Spinal cord (tissue), 10 donors: ENCODE measurements at places on chromosomes 12 and 14.

DNA sequence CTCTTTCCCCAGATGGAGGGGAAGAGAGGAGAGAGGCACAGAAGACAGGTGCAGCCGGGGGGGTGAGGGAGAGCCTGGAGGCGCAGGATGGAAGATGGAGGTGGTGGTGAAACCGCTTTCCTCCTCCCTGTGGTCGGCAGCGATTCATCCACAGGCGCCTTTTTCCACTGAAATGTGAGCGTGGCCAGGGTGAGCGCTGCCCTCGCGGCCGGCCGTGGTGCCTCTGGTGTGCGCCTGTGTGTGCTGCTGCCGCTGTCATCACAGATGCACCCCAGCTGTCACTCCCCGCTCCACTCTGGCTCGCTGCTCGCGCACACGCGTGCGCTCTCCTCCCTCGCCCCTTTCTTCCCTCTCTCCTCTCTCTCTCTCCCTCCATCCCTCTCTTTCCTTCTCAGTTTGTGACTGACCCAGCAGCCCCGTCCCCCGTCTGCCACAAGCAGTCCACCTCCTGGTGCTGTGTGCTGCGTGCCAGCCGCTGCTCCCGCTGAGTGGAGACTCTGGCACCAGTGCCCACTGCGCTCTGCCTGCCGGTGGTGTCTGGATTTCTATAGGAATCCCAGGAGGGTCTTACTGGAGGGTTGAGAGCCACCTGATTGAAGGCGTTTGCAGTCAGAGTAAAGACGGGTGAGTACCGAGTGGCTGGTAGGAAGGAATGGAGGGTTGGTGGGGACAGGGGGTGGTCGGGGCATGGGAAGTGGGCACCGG, at the start of gene LRTM2:
Gene LRTM2 (plus strand): TSS at position 375 of the 705 bp plus-strand sequence. CDS start 7,584 bp downstream, outside the sequence.
- no peak for DNase-seq

DNA sequence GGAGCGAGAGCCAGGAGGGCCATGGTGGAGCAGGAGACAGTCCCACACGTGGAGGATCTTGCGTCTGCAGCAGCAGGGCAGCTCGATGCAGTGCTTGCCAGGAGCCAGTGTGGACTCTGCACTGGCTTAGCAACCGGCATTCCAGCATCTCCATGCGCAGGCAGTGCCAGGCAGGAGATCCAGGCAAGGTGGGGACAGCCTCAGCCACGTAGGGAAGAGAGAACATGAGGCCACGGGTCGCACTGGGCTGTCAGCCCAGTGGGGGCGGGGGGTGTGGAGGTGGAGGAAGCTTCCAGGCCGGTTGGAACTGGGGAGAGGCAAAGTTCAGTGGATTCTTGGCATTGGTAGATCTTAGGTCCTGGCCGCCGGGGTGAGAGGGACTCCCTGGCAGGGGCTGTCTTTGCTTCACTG, 121.0 kb upstream of the EVL start:
- DNase-seq, result no peak

GRCh38 chr12:124480469-124481256, 86.7 kb downstream of the NCOR2 start:
- DNase-seq, result no peak

GRCh38 chr12:75833268-75833667, 198.3 kb downstream of the PHLDA1 start:
- no peak for DNase-seq

DNA sequence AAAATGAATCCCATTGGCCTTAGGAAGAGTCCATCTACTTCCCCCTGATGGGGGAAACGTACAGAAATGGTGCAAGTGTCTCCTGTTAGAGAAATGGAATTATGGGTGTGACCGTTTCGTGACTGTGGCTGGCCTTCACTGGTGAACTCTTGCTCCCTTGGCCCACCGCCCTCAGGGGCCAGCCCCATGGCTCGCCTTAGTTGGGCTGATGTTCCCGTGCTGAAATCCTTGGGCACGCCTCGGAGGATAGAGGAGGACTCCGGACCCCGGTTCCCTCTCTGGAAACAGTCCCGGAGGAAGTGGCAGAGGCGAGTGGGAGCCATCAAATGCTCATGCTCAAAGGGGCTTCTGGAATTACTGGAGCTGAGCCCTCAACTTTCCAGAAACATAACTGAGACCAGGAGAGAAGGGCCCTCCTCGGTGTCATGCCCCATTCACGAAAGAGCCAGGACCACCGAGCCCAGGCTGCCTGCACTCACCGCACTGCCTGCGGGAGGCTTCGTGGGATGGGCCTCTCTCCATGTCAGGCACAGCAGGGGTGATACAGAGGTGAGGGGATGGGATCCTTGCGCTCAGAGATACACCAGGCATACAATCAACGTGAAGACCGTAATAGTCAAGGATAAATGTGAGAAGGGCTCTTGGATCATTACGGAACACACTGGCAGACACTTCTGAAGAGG, 10.1 kb upstream of the CACNA2D4 start:
- DNase-seq, result no peak

GRCh38 chr14:73633116-73634010, 11.4 kb upstream of the DNAL1 start:
- DNase-seq, result peak; percentile 86

GRCh38 chr14:41037388-41037787, 569.3 kb upstream of the LRFN5 start:
- DNase-seq, result no peak

DNA sequence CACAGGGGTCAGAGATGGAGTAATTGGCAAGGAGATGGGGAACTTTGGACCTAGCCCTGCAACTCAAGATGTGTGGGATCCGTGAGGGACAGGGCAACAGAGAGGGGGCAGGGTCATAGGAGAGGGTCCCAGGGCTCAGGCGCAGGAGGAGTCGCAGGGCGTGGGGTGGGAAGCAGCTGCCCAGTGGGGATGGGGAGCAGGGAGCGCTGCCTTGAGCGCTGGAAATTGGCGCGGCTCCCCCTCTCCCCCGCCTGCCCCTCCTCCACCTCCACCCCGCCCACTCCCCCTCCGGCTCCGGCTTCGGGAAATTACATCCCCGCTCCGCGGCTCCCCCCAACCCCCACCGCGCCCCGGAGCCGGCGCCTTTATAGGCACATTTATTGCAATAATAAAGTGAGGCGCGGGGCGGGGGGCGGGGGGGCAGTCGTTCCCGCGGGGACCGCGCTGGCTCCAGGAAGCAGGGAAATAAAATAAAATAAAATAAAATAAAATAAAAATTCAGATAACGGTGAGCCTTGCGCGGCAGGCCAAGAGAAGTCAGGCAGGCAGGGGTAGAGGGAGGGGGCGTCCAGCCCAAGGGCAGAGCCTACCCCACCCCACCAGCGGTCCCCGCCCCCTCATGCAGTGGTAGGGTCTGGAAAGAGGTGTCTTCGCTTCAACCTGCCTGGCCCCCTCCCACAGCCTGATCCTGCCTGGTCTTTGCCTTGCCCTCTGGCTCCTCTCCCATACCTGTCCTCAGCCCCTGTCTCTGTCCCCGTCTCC, 3.6 kb downstream of the NXPH4 start:
- DNase-seq, result no peak

- no peak for DNase-seq
Observed at GRCh38 chr12:2172491-2173214, 119.9 kb downstream of the CACNA1C start.
